ENCODE measurements at places on chromosomes 11 and 22. TPM values are rescaled to one million over a fixed set of nuclear protein-coding genes. Genes with fewer than 3 reads are reported as not detected.

GRCh38 chr11:59865031-59865430 is 1.3 kb downstream of the TCN1 start:
- H3K36me3 ChIP-seq, result no peaks in the 10 kb centered on the region
- H3K4me1 ChIP-seq, result no peaks in the 10 kb centered on the region
- no peak overlapping the region for H3K27ac ChIP-seq
- DNase-seq, result no peak
- no peak overlapping the region for H3K4me3 ChIP-seq

DNA sequence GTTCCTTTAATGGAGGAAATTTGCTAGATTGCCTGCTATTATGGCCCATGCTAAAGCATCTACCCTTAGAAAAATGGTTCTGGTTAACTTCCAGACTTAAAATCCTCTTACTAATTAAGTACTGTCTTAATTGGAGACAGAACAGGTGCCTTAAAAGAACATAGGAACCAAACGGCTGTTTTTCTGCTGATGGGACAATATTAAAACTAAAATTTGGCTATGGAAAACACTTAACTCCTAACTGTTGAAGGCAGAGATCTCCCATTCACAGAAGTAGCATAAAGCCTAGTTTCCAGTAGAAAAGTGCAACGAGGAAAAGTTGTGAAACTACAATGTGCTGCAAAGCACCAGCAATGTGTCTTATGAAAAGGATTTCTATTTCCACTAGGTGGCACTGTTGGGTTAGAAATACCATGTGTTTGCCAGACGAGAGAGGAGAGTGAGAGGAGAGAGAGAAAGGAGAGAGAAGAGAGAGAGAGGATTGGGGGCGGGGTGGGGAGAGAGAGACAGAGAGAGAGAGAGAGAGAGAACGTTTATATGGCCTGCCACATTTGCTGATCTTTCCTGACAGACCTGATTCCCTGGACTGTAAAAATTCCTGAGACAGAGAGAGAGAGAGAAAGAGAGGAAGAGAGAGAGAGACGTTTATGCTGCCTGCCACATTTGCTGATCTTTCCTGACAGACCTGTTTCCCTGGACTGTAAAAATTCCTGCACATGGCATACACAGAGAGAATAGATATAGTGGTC is 51.5 kb downstream of the FAM181B start:
- no peak overlapping the region for H3K27ac ChIP-seq
- no peaks in the 10 kb centered on the region for H3K27me3 ChIP-seq
- DNase-seq, result no peak

DNA sequence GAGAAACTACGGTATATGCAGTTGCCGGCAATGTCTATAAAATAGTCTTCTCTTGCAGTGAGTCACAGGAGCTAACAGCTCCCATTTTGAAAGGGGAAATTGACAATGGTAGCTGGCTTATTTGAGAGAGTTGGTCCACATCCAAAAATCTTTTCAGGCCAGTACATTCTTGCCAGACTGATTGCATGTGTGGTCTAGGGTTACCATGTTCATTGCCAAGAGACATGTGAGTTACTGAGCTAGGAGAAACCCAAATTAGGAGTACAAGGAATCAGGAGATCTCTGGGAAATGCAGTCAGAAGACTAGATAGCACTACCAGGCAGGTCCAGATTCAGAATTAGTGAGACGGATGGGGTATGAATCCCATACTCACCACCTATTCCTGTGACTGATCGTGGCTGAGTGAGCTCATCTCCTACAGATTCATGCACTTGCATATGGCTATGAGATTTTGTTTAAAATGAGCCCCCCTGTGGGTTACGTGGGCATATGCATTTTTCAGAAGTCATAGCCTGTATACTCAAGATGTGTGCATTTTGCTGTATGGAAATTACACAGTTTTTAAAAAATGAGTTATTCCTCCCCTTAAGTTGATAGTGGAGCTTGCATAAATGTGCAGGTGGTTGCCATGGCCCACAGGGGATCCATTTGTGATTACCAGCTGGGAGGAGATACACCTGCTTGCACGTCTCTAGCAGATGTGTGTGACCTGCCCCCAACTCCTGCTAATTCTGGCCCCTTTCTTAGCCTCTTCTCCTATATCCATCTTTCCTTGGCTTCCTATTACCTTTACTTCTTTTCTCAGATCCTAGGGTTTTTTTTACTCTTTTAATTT is 102.7 kb downstream of the COMMD9 start:
- H3K27me3 ChIP-seq, result no peaks in the 10 kb centered on the region
- H3K4me1 ChIP-seq, result no peaks in the 10 kb centered on the region
- H3K27ac ChIP-seq, result no peak overlapping the region

DNA sequence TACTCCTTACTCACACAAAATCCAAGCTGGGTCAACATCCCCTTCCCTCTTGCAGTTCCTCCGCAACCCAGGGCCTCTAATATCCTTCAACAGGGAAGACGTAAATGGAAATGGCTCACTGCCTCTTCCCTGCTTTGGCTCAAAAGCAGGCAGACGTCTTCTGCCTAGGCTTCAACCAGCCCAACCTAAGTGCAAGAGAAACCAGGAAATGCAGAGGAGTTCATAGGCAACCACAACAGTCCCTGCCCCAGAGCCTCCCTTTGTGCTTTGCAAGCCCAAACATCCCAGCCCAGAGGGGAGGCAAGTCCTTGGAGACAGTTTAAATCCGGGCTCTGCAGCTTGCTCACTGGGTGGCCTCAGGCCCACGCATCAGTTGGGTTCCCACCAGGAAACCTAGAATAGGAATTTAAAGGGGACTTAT is 33.3 kb downstream of the CD6 start:
- H3K4me1 ChIP-seq, result no peaks in the 10 kb centered on the region
- no peaks in the 10 kb centered on the region for H3K27me3 ChIP-seq
- no peak for DNase-seq
- no peak overlapping the region for H3K4me3 ChIP-seq

DNA sequence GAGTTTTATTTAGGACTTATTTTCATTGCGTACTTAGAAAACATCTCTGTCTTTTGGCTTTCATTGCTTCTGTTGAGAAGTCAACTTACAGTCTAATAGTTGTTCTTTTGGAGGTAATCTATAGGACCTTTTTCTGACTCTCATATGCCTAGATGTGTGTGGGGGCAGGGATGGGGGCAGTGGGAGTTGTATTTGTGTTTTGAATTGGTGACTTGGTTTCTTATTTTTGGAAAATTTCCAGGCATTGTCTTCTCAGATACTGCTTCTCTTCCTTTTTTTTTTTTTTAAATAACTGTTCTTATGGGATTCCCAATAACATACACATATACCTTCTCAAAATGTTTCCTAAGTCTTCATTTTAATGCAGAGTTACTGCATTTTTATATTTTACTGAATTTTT is 58.0 kb downstream of the FAR1 start:
- H3K27me3 ChIP-seq, result no peaks in the 10 kb centered on the region
- H3K4me3 ChIP-seq, result no peak overlapping the region
- peaks cover 2% of the 10 kb centered on the region for H3K36me3 ChIP-seq
- no peaks in the 10 kb centered on the region for H3K4me1 ChIP-seq
- H3K27ac ChIP-seq, result no peak overlapping the region

DNA sequence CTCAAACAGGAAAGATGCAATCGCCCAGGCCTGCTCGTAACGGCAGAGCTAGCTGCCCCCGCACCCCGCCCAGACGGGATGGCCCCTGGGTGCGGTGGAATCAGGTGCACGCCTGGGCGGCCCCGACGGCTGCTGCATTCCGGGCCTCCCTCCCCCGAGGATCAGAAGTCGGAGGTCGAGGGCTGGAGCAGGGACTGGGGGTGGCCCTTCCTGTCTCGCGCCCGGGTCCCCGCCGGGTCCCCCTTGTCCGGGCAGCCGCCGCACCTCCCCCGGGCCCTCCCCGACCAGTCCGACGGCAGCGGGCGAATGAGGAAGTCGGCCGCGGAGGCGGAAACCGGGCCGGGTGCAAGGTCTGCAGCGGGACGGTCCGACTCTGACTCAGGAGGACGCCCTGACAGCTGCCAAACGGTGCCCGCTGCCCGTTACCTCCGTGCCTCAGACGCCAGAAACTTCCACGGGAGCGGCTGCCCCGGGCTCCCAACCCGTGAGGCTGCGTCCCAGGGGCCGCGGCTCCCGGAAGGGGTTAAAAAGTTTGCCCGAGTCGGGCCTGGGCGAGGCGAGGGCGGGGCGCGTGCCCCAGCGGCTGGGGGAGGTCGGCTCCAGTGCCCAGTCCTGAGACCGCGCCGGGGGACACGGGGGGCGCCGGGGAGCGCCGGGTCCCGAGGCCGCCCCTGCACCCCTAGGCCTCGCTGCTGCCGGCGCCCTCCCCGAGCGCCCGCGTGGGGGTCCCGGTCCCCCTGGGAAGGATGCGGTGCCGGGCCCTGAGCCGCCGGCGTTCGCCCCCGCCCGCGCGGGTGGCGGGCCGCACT is 663 bp downstream of the MYH9 start:
- peak overlapping the region; percentile 73 for H3K4me3 ChIP-seq
- DNase-seq, result no peak
- H3K27me3 ChIP-seq, result no peaks in the 10 kb centered on the region
- peaks cover 3% of the 10 kb centered on the region for H3K36me3 ChIP-seq
- peaks cover 20% of the 10 kb centered on the region for H3K4me1 ChIP-seq

- H3K4me1 ChIP-seq, result peaks cover 4% of the 10 kb centered on the region
- H3K4me3 ChIP-seq, result no peak overlapping the region
- H3K27ac ChIP-seq, result no peak overlapping the region
- H3K36me3 ChIP-seq, result no peaks in the 10 kb centered on the region
- DNase-seq, result no peak
- no peaks in the 10 kb centered on the region for H3K27me3 ChIP-seq
These were observed 11.9 kb upstream of the WT1 start for GRCh38 chr11:32447252-32447651.

DNA sequence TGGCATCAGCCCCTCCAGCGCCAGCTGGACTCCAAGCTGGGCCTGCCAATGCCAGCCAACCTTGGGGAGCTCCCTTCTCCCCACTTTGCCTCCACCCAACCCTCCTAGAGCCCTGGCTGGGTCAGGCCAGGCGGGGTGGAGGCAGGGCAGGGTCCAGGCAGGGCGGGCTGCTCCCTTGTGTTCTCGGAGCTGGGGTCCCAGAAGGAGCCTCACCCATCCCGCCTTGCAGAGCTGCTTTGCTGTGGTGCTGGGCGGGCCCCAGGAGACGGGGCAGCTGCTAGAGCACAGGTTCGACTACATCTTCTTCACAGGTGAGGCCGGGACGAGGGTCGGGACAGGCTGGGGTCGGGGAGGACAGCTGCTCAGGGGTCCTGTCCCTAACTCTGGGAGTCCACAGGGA is 9.4 kb downstream of the ALDH3B1 start:
- no peak overlapping the region for H3K4me3 ChIP-seq
- no peaks in the 10 kb centered on the region for H3K36me3 ChIP-seq
- H3K27ac ChIP-seq, result no peak overlapping the region
- H3K4me1 ChIP-seq, result no peaks in the 10 kb centered on the region
- no peaks in the 10 kb centered on the region for H3K27me3 ChIP-seq
- no peak for DNase-seq

GRCh38 chr11:10308201-10308954 is 3.5 kb downstream of the ADM start:
- DNase-seq, result no peak
- peaks cover 7% of the 10 kb centered on the region for H3K4me1 ChIP-seq
- peak overlapping the region; percentile 49 for H3K4me3 ChIP-seq
- peak overlapping the region; percentile 99 for H3K27ac ChIP-seq
- no peaks in the 10 kb centered on the region for H3K27me3 ChIP-seq

DNA sequence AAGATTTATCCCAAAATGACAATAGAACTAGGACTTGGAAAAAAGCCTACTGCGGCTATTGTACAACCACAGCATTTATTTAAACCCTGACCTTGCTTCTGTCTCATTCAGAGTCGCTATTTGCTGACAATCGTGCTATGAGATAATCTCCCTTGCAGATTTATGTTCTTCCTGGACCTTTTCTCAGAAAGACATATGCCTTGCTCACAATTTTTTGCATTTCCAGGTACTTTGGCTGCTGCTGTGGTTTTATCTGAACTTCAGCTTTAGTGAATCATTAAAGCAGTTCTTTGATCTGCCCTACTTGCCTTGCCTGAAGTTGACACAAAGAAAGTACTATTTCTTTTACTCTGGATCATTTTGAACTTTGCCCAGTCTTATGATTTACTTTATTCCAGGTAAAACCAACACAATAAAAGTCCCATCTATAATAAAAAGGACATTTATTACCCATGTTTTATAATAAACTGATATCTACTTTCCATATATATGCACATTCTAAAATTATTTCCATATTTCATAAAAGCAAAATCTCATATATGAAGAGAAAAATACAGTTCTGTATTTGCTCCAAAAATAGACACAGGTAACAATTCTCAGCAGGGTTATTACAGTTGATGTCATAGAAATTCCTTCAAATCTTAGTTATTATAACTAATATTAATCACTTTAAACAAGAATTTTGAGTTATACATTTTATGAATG is 63.4 kb upstream of the CARD18 start:
- DNase-seq, result no peak
- H3K27me3 ChIP-seq, result no peaks in the 10 kb centered on the region
- H3K4me1 ChIP-seq, result no peaks in the 10 kb centered on the region
- H3K27ac ChIP-seq, result no peak overlapping the region
- H3K36me3 ChIP-seq, result no peaks in the 10 kb centered on the region
- no peak overlapping the region for H3K4me3 ChIP-seq

GRCh38 chr11:48193876-48194275 is 22.7 kb upstream of the OR4B1 start:
- no peaks in the 10 kb centered on the region for H3K27me3 ChIP-seq
- H3K4me3 ChIP-seq, result no peak overlapping the region
- no peak for DNase-seq
- no peaks in the 10 kb centered on the region for H3K36me3 ChIP-seq
- no peak overlapping the region for H3K27ac ChIP-seq

DNA sequence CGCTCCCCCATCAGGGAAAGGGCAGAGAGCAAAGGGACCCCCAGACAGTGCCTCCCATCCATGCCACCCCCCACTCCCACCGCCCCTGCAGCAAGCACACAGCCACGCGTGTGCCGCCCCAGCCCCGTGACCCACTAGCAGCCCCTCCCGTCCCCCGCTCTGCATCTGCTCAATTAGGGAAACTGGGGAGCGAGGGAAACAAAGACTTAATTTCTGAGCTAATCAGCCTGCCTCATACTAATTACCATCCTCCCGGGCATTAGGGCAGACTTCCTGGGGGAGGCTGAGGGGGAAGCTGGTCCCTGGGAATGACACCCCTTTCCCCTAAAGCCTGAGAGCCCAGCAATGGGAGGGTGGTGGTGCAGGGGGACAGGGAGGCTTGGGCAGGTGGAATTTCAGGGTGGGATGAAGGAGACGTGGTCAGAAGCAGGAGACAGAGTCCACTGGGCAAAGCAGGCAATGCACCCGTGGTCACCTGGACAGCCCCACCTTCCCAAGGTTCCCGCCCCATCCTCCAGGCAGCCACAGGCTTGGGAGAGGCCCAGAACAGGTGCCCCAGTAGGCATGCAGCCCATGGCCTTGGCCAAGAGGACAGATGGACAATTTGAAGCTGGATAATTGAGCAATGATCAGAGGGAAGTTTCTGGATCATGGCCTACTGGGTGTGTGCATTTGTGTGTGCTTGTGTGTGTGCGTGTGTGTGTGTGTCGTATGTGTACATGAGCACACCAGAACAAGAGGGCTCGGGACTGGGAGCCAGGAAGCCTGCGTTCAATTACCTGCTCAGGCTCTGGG is 20.6 kb downstream of the ELFN2 start:
- H3K36me3 ChIP-seq, result no peaks in the 10 kb centered on the region
- H3K4me3 ChIP-seq, result no peak overlapping the region
- H3K27me3 ChIP-seq, result no peaks in the 10 kb centered on the region
- no peak overlapping the region for H3K27ac ChIP-seq

Gene TEAD1
- polyA plus RNA-seq, result 7.6 TPM

Gene FAM180B
- polyA plus RNA-seq, result not detected

Gene PRR33
- not detected for polyA plus RNA-seq

Gene THOC5
- polyA plus RNA-seq, result 23.1 TPM

Gene SART1
- 48.7 TPM for polyA plus RNA-seq

Gene WNT11
- polyA plus RNA-seq, result 0.80 TPM

Gene NRIP3
- polyA plus RNA-seq, result 1.1 TPM

Gene GLYATL2
- polyA plus RNA-seq, result not detected

Gene OR51I1
- not detected for polyA plus RNA-seq

All from kidney (tissue), 22 donors.